Suppressor macrophage treated with lipopolysaccharide for 1 hour (primary cell): ENCODE measurements at places on chromosomes 2 and 18.

DNA sequence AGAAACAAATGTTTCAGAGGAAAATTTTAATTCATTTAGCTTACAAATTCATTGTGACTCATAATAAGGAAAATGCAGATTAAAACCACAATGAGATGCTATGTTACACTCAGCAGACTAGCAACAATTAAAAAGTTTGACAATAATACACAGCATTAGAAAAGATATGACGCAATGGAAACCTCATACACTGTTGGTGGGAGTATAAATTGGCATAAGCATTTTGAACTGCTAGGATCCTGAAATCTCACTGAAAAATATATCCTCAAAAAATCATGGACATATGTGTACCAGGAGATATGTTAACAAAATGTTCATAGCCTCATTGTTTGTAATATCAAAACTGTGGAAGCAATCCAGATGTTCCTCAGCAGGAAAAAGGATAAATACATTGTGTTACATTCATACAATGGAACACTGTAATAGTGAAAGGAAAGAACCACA lies 13.7 kb downstream of the CALCRL start:
- no peak for DNase-seq

GRCh38 chr2:149686136-149687051 lies 98.8 kb upstream of the MMADHC start:
- no peak for DNase-seq

DNA sequence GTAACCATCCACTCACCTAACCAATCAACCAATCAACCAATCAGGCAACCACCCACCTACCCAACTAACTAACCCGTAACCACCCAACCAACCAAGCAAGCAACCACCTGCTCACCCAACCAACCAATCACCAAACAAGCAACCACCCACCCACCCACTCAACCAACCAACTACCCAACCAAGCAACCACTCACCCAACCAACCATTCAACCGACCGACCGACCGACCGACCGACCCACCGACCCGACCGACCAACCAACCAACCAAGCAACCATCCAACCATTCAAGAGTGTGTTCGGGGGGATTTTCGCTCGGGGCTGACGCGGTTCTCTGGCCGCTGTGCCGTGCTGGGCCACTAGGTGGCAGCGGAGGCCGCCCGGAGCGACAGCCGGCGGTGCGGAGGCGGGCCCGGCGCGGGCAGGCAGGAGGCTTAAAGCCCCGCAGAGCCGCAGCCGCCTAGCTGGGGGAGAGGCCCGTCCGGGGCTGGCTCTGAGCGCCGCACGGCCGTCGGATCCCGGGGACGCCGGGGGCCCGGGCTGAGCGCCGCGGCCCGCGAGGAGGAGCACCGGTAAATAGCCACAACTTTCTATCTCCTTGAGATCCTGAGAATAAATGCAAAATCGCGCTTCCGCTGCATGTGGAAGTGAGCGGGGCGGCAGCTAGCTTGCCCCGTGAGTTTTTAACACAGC lies at the start of gene MC5R:
MC5R (plus strand) TSS at position 443 of the 689 bp plus-strand sequence. CDS start 1,617 bp downstream, outside the sequence.
- DNase-seq = peak; percentile 74

GRCh38 chr2:15069149-15069548 lies 436.6 kb downstream of the LRATD1 start:
- DNase-seq = no peak

DNA sequence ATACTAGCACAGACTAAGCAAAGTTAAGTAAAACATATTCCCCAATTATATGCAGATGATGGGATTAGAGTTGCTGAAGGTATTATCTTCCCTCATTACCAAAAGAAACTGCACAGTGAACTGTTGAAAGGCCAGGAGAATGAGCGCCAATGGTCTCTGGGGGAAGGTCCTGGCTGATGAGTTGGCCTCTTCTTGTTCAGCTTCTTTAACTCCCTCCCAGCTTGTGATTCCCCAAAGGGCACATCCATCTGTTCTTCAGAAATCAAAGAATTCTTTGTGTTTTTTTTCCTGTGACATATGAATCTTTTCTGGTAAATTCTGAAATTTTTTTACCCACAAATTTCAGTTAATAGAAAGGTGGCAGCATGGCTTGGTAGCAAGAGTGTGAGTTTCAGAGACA lies 667.6 kb downstream of the CNTNAP5 start:
- no peak for DNase-seq

DNA sequence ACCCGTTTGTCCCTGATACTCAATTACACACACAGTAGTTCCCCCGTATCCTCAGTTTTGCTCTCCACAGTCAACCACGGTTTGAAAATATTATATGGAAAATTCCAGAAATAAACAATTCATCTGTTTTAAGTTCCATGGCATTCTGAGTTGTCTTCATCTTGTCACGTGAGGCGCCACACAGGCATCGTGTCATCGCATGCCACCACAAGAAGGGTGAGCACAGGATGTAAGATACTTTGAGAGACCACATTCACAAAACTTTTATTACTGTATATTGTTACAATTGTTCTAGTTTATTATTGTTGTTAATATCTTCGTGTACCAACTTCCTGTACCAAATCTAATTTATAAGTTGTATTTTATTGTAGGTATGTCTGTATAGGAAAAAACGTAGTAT lies 17.7 kb downstream of the ADNP2 start:
- DNase-seq = no peak

GRCh38 chr18:65788373-65788772 lies 37.6 kb downstream of the CDH7 start:
- no peak for DNase-seq
